ENCODE measurements at places on chromosomes 2 and 18.
A peak's percentile ranks its signal among the peaks of the same experiment; 100 is the strongest.

GRCh38 chr2:174617120-174617519 lies 19.5 kb upstream of the WIPF1 start:
- peak; percentile 63 for DNase-seq

- DNase-seq: peak; percentile 64
Measured at GRCh38 chr2:203451689-203452088, 83.4 kb downstream of the RAPH1 start.

GRCh38 chr2:174750923-174751441 lies 13.3 kb downstream of the CHRNA1 start:
- DNase-seq: no peak

- peak; percentile 49 for DNase-seq
Measured at GRCh38 chr2:168348076-168348475, 100.7 kb upstream of the STK39 start.

DNA sequence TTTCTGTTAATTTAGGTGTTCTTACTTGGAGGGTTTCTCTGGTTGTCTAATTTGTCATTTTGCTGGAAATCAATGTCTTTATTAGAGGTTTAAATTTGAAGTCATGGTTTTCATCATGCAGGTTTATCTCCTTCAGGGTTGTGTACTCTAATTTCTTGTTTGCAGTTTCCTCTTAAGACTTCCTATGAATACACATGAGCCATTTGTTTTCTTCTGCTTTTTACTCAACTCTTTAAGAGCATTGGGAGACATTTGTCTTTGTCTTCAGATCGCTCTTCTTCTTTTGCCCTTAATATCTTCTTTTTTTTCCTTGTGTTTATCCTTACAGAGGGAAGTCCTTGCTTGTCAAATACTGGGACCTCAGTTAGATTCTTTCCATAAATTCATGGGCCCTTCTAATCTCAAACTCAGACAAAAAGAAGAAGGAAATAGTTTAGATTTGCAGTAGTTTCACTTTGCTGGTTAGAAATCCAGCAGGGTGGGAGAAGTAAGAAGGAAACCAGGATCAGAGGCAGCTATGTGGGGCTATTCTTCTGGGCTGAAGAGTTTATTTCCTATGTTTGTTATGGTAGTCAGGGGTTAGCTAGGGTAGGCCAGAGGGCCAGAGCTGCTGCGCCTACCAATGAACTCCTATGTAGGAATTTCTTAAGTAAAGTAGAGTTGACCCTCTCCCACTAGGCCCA lies 176.6 kb downstream of the DYSF start:
- DNase-seq: no peak

DNA sequence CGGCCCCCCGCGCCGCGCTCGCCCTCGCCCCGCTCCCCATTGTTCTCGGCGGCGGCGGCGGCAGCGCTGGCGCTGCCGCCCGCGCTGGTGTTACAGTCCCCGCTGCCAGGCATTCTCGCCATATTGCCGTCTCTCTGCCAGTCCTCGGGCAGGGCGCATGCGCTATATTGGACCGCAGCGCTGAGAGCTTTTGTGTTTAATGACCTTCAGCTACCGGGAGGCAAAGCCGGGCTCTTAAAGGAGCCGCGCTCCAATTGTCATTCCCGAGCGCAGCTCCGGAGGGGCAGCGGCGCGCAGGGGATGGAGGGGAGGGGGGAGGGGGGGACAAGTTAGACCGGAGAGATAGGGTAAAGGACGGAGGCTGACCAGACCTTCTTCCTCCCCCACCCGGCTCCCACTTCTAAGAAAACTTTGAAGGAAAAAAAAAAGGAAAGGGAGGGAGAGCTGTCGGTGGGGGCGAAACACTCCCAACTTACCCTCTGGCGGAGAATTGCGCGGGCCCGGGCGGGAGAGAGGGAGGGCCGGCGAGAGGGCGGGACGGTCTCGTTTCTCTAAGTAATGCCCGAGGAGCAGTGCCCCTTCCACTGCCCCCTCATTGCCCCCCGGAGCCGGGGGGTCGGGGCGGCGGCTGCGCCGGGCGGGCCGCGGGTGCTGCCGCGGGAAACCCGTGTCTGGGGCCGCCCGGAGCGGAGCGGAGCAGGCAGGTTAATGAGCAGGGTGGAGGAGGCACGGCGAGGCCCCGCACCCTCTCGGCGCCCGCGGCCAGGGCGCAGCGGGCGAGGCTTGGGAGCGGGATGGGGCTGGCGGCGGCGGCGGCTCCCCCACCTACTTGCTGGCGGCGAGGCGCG lies at the start of gene KCTD1:
Gene KCTD1, minus strand, starts transcription at position 139 of the 848 bp plus-strand sequence. Its CDS starts 17 bp downstream, at position 122.
- peak; percentile 85 for DNase-seq

- peak; percentile 23 for DNase-seq
Measured at GRCh38 chr2:126704434-126705160, 48.6 kb downstream of the GYPC start.
